ENCODE measurements at places on chromosomes 6 and 20.

DNA sequence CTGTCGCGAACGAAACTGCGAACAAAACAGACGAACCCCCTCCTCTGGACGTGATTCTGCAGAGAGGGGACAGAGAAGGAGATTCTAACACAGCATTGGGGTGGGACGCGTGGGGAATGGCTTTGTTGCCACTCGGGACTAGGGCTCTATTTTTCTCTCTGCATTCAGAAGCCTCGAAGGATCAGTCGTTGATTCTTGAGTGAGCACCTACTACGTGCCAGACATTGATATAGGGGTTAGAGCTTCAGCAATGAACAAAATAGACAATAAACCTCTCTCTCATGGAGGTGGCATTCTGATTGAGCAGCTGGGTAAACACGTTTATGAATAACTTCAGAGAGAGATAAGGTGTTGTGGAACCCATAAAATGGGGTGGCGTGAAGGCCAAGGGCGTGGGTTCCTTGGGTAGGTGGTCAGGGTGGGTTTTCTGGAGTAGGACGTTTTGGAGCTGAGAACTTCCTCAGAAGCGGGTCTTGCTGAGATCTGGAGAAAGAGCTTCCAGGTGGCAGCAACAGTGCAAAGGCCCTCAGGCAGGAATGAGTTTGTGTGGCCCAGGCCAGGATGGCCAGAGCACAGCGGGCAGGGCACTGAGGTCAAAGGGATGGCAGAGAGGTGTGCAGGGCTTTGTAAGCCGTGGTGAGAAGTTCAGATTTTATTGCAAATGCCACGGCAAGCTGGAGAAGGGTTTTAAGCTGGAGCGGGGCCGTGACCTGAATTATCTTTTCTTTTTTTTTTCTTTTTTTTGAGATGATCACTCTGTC, 884 bp downstream of the SLC2A10 start:
- no peak for DNase-seq

- no peak for DNase-seq
Measured at GRCh38 chr6:109023356-109023925, 71.2 kb downstream of the SESN1 start.

DNA sequence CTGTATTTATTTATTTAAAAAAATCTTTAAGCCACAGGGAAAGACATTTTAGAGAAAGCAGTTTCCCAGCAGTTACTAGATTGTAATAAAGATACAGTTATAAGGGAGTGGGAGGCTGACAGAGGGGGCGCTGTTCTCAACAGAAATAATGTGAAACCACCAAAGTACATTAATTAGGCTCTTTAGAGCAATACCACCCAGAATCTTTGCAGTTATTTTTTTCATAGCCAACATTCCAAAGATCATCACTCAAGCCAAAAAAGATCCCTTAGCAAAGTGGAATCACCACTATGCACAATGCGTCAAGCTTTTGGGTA, 331.3 kb upstream of the DEFB112 start:
- no peak for DNase-seq

DNA sequence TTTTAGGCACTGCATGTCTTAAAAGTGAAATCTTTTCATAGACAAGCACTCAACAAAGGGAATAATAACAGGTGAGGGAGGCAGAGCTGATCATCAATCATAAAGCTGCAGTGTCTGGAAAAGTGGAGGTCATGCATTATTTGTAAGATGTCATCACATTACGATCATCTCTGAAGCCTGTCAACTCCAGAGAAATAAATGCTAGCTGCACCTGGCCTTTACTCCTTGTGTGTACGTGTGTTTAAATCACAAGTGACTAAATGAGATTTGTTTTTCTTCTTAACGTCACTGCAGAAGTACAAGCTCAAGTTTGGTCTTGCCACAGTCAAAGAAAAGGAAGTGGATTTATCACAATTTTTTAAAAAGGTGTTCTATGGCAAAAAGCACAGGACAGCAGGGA, 275.5 kb upstream of the SGK1 start:
- no peak for DNase-seq

- no peak for DNase-seq
Measured at GRCh38 chr6:72410769-72411168, 211.1 kb upstream of the KCNQ5 start.

GRCh38 chr6:21828704-21829103, 235.2 kb downstream of the SOX4 start:
- no peak for DNase-seq

GRCh38 chr20:8803065-8803464, 265.8 kb upstream of the PLCB4 start:
- no peak for DNase-seq

DNA sequence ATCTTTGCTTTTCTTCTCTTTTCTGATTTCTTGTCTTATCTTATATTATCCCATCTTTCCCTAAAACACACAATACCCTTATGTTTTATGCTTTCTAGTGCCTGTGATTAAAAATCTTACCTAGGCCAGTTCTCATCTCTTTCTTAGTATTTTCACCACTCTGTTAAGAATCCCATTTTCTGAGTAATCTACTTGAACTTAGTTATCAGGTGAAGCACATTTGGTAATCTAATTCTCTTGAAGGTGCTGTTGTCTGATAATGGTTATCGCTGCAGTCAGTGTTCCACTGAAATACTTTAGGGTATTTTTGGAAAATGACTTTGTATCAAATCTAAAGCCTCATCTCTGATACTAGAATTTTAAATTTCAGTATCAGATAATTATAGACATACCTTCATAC, 192.5 kb upstream of the MAN1A1 start:
- no peak for DNase-seq

DNA sequence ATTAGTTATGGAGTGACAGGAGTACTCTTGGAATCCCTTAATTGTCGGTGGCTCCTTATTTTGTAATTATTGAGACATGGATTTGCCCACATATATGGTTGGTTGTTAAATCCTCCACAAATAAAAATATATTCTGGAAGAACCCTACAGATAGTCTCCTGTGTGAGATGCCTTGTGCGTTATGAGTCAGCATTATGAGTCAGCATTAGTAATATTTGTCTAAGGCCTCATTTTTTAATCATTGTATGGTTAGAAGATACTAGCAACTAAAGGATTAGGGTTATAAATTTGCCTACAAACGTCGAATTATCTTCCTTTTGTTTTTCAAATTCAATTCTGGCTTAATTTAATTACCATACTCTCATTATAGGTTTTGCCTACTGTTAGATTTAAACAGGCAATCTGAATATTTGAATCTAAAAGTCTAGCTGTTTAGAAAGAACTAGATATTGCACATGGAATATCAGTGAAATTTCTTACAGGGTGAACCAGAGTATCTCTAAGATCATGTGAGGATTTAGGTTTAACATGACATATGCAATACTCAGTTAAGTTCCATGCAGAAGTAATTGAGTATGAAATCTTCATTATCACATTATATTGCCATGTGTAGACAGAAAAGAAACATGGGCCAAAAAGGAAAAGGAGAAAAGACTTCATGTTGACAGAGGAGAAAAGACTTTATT, 5.9 kb downstream of the C6orf58 start:
- peak; percentile 19 for DNase-seq

GRCh38 chr6:73565767-73566485, 45.1 kb upstream of the EEF1A1 start:
- peak; percentile 21 for DNase-seq

DNA sequence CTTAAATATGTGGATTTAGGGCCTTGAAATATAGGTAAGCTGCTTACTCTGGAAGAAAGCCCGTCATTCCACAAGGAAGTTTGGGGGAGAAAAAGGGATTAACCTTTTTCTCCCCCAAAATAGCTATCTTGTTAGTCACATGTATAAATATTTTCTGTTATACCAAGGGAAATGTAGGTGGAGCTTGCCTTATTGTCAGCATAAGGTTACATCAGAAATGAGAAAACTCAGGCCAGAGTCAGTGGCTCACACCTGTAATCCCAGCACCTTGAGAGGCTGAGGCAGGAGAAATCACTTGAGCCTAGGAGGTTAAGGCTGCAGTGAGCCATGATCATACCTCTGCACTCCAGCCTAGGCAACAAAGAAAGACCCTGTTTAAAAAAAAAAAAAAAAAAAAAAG, 129.9 kb downstream of the LRFN2 start:
- DNase-seq = no peak

DNA sequence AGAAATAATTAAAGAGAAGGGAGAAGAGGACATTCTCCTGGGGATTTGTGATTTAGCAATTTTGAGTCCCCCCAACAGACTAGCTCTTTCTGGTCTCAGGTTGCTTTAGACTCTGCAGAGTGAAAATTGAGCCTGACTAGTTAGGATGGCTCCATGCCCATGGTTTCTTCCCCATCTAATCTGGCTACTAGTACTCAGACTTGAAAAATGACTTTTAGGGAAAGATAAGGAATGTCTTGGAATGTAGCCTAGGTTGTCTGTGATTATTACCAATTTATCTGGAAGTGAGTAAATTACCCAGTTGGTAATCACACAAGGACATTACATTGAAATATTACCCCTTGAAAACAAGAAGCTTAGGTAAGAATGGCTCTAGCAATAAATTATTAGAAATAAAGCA, 4.2 kb downstream of the BEND6 start:
- peak; percentile 57 for DNase-seq

GRCh38 chr20:4613184-4613583, 108.5 kb upstream of the PRND start:
- DNase-seq = no peak

- no peak for DNase-seq
Measured at GRCh38 chr20:46296526-46297250, 11.6 kb downstream of the CDH22 start.

- no peak for DNase-seq
Measured at GRCh38 chr6:48957781-48958180, 505.3 kb downstream of the MMUT start.

GRCh38 chr20:63253438-63254231, 628 bp downstream of the NKAIN4 start:
- no peak for DNase-seq

DNA sequence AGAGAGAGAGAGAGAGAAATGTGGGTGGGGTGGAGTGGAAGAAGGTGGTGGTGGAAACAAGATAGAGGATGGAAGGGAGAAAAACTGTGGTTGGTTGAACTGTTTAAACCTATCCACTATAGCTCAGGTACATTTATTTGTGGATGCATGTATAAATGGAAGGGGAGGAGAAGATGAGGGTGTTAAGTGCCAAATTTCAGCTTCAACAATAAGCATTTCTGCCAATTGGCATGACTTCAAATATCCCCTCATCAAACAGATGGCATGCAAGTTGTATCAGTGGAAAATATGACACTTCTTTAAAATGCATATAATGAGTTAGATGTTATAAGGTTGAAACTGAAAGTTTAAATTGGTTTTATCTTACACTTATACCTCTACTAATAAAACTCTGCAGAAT, 216.1 kb downstream of the LMBRD1 start:
- DNase-seq = no peak

DNA sequence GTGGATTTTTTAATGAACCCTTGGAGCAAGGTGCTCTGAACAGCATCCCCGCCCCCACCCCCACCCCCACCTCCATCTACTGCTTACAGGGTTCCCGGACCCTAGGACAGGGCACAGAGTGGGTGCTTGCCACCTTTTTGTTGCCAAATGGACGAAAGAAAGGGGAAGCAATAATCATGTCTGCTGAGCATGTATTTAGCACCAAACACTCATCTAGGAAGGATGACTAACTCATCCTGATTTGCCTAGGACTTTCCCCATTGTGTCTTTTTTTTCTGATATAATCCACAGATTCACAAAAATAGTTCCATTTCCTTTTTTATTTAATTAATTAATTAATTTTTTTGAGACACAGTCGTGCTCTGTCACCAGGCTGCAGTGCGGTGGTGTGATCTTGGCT, 1.2 kb upstream of the PLTP start:
- DNase-seq = no peak

- no peak for DNase-seq
Measured at GRCh38 chr6:146679386-146679785, 80.6 kb downstream of the ADGB start.

DNA sequence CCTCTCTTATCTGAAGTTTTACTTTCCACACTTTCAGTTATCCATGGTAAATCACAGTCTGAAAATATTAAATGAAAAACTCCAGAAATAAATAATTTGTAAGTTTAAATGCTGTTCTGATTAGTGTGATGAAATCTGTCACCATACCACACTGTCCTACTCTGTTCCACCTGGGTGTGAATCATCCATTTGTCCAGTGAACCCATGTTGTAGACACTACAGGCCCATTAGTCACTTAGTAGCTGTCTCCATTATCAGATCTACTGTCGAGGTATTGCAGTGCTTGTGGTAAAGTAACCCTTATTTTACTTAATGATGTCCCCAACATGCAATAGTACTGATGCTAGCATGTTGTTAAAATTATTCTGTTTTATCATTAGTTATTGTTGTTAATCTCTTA, 29.2 kb upstream of the MMS22L start:
- no peak for DNase-seq

GRCh38 chr6:118770112-118770788, 118.9 kb upstream of the CEP85L start:
- no peak for DNase-seq

- DNase-seq = no peak
Measured at GRCh38 chr20:38896009-38896594, 30.1 kb upstream of the FAM83D start.

DNA sequence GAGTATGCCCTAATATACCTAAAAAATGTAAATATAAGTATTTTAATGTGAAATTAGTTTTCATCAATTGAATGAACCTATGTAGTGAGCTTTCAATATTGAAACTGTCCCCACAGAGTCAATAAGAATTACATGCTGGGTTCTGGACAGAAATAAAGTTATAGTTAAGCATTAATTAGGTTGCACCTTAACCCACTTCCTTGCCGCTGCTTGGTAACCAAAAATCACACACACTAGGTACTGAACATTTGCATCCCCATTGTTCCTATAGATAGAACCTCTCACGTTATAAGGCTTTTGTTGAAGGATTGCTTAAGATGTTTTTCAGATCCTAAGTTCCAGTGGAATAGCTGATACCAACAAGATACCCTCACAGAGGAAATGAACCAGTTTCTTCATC, 237.1 kb upstream of the OPRM1 start:
- DNase-seq = no peak

DNA sequence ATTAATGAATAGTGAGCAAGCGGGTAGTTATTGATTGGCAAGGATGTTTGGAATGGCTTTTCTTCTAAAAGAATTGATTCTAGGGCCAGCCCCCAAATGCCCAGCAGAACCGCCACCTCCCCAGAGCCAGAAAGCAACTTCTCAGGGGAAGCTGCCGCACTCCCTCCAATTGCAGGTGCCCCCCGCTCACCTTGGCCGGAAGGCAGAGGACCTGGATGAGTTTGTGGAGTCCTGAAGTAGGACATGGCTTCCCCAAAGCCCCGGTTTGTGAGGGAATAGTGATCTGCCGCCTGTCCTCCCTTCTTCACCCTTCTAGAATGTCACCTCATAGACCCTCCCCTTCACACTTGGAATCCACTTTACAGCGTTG, at the start of gene SPATA25:
Gene SPATA25, minus strand, starts transcription at position 277 of the 370 bp plus-strand sequence. Its CDS starts 32 bp downstream, at position 245.
- no peak for DNase-seq

GRCh38 chr6:15524861-15525401, 137.9 kb downstream of the DTNBP1 start:
- no peak for DNase-seq

- no peak for DNase-seq
Measured at GRCh38 chr6:7680393-7681075, 45.4 kb upstream of the BMP6 start.

- DNase-seq = peak; percentile 83
Measured at GRCh38 chr6:25229671-25230321, 49.4 kb upstream of the CARMIL1 start.
